ENCODE measurements at places on chromosomes 2 and 18. TPM values are rescaled to one million over a fixed set of nuclear protein-coding genes. Genes with fewer than 3 reads are reported as not detected.

DNA sequence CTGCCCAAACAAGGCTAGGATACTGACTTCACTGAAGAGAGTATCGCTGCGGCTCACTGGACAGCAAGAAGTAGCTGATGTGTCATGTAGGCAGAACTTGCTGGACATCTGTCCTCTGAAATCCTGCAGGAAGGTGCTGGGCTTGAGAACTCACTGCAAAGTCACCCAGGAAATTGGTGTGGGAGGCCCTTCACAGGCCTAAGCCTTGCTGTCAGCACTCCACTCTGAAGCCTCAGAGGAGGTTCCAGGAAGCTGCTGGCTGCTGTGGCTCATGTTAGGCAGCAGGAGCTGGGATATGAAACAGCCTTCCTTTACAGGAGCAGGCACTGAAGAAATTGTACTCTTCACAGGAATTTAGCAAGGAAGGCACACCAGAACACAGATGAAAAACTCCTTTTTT, 88.3 kb upstream of the CCDC68 start:
- DNase-seq, result no peak

GRCh38 chr2:36235426-36235825, 120.2 kb upstream of the CRIM1 start:
- DNase-seq, result no peak

- DNase-seq, result no peak
Observed at GRCh38 chr2:14454202-14454601, 178.3 kb upstream of the LRATD1 start.

- no peak for DNase-seq
Observed at GRCh38 chr18:27871726-27872125, 305.2 kb downstream of the CDH2 start.

GRCh38 chr2:168330624-168331423, 83.4 kb upstream of the STK39 start:
- no peak for DNase-seq

DNA sequence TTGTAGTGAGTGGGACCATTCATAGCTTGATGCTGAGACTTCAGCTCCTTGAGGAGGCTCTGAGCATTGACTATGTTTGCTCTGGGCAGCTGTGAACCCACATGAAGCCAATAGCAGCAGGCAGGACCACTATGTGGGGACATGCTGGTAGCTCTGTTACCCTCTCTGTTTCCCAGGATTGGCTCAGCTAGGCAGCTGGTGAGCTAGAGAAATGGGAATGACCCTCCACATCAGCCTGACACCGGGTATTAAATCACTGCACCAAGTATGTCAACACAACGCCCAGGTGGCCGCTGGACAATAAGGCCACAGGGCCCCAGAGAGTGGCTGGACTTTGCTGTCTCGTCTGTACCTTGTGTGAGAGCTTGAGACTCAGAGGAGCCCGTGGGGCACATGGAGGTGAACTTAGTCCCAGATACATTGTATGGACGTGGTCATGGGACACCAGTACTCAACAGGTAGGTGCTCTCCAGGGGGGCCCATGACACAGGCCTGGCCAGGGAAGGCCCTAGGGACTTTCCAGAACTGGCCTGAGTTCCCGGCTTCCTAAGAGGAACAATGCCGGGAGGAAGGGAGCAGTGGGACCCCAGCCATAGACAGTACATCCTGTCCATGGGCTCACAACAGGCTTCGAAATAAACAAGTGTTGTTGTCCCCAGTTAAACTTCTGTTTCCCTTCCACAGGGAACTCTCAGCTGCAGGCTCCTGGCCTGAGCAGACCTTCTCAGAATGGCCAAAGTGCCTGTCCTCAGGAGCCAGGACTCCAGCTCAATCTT, 35.2 kb downstream of the HS1BP3 start:
- no peak for DNase-seq

DNA sequence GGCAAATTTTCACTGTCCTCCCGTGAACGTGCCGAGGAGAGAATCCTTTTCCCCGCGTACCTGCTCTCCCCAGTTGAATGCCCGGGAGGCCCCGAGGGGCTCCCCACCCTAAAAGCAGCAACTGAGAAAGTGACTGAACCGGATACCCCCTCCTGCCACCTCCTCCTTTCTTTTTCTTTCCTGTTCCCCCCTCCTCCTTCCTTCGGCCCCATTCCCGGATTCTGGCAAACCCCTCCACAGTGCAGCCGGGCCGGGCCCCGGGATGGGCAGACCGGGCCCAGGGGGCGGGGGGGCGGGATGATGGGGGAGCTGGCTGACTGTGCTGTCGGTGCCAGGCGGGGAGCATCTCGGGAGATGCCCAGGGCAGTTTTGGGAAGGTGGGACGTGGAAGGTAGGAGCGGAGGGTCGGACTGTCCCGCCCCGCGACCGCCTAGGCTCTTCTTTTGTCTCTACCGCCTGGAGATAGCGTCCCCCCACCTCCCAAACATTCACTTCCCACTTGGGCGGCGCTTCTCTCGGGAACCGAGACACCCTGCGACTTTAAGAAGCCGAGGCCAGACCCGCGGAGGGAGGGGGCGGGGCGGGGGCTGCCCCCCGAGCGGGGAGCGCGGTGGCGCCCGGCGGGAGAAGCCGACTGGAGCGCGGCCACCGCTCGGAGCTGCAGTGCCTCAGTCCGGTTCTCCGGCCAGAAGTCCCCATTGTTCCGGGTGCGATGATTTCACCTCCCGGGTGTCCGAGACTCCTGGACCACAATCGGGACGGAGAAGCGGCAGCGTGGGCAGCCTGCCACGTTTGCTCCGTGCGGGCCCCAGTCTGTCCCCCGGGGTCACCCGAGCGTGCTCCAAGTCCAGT, 8.2 kb downstream of the DLX2 start:
- DNase-seq, result no peak

TTLL4 gene
- 26.4 TPM for polyA plus RNA-seq

KIF3C gene
- 18.9 TPM for polyA plus RNA-seq

TBC1D8 gene
- polyA plus RNA-seq, result 43.6 TPM

REG3G gene
- not detected for polyA plus RNA-seq

Data from left renal cortex interstitium (tissue), 4 donors.